ENCODE measurements at places on chromosomes 3 and 15. TPM values are rescaled to one million over a fixed set of nuclear protein-coding genes. Genes with fewer than 3 reads are reported as not detected.

Gene GRK7
- not detected for total RNA-seq

DNA sequence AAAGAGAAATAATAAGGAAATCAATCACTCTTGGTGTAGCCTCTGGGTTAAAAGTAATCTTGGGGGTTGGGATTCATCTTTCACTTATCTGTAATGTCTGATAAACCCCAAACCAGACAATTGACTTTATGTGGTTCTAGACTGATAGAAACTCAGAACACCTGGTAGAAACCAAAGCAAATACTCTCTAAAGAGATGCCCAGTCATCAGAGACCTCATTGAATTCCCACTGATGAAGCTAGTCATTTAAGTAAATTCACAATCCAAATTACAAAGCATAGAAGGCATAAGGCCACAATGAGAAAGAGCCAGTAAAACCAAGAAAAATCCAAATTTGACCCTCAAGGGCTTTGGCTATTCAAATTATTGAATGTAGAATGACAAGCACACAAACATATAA is 250.6 kb downstream of the MBNL1 start:
- DNase-seq, result no peak

DNA sequence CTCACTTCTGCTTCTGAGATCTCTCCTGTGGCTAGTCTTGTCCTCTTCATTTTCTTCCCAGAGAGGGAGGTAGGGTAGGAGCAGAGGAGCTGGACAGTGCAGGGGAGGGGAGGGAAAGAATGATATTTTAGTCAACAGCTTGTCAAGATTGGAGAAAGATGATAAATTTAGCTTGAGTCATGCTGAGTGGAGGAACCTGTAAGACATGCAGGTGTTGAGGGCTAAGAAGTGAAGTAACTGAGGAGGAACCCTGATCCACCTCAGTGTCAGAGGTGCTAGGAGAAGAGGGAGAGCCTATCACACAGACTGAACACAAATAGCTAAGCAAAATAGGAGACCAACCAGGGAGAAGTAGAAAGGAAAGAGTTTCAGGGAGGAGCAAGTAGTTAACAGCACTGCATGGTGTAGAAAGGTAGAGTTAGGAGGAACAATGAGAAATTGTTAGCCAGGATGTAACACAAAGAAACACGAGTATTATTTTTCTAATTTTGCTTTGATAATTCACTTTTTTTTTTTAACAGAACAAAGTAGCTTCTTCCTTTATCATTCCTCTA is 108.2 kb upstream of the CHRM5 start:
- DNase-seq, result no peak

GRCh38 chr3:117788061-117788460 is 1078.5 kb downstream of the TUSC7 start:
- DNase-seq, result no peak

DNA sequence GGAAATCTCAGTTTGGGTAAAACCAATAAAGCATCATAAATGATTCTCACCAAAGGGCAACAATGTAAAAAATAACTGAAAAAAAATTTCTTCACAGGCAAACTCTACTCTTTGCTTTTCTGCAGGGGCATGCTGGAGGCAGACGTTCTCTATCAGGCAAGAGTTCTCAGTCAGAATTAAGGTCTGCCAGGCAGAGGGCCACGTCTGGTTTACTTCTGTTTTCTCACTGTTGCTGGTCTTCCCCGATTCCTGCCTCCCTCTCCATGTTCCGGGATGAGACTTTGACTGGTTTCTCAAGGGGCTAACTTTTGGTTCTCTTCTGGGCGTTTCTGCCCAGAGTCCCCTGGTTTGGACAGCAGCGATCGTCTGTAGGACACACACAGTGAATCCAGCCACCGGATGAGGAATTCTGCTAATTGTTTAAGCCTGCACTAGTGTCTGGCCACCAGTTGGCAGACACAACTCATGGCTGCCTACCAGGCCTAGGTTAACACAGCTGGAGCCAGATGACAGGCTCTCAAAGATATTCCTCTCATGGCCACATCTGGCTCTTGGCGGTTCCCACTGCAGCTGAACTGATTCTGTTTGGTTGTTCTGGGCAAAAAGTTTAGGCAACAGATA is 273.1 kb downstream of the FOXP1 start:
- no peak for DNase-seq

GRCh38 chr15:101105059-101105891 is 146.6 kb downstream of the CHSY1 start:
- DNase-seq, result no peak

- DNase-seq, result no peak
Observed at GRCh38 chr15:74159773-74160172, 13.7 kb upstream of the ISLR start.

DNA sequence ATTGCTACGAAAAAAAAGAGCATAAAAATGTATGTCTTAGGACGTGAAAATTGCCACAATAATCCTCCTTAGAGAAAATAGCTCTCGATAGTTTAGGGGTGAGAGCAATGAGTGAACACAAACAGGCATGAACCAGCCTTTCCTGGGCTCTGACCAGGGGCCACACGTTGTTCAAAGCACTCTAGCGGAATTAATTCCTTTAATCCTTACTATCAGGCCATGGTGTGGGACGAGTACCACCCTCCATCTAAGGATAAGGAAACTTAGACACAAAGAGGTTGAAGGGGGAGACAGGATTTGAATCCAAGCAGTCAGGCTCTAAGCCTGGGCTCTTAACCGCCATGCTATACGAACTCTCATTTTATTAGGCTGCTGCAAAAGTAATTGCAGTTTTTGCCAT is 81.9 kb upstream of the CACNA2D3 start:
- no peak for DNase-seq

GRCh38 chr15:75640483-75641178 is 607 bp upstream of the IMP3 start:
- peak; percentile 83 for DNase-seq

DNA sequence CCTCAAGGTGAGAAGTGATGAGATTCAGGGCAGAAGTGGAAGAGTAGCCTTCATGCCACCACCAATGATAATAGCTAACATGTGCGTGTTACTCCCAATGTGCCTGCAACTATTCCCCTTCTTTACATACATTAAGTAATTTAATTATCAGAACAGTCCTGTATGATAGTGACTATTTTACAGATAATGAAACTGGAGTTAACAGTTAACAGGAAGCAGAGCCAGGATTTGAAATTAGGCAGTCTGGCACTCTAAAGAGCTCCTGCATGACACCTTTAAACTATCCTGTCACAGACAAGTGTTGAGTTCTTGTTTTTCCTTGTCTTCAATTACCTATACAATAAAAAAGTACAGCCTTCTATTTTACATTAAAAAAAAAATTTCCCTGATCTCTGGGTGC is 148.8 kb downstream of the LEKR1 start:
- no peak for DNase-seq

GRCh38 chr15:69128667-69129311 is 31.6 kb upstream of the GLCE start:
- DNase-seq, result no peak

DNA sequence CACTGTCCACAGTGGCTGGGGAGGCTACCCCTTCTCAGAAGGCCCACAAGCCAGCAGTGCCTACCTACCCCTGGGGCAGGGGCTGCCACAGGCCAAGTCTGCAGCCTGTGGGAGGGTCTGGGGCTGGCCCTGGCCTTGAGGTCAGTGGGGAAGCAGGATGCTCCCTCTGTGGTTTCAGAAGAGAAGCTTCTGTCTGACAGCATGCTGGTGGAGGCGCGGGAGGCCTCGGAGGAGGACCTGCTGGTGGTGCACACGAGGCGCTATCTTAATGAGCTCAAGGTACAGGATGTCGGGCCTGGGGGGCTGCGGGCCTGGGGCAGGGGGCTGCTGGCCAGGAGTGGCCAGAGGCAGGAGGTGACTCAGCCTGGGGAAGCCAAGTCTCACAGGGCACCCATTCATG is 3.2 kb downstream of the HDAC11 start:
- DNase-seq, result no peak

Data from OCI-LY7 (cell line).